ENCODE measurements at places on chromosomes 3 and 15.

- no peak for DNase-seq
Measured at GRCh38 chr15:74252291-74252690, 16.2 kb downstream of the CCDC33 start.

DNA sequence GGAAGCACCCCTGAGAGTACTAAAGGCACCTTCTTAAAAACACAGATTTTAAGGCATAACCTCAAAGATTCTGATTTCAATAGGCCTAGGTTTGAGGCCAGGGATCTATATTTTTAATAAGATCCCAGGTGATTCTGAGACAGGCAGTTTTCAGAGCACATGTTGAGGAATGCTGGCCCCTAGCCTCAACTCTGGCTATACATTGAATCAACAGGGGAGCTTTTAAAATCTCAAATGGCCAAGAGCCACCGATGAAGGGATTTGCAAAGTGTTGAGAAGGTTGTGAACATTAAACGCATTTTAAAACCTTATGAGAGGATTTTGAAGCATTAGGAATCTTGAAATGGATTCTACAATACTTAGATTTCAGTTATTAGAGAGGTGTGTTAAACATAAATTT, 268.8 kb upstream of the ARHGEF26 start:
- DNase-seq, result no peak

GRCh38 chr3:150449169-150449721, 41.1 kb downstream of the TSC22D2 start:
- DNase-seq, result no peak

GRCh38 chr3:36097209-36097608, 283.1 kb upstream of the STAC start:
- DNase-seq, result no peak

GRCh38 chr15:51088585-51088984, 6.1 kb downstream of the TNFAIP8L3 start:
- DNase-seq, result no peak

DNA sequence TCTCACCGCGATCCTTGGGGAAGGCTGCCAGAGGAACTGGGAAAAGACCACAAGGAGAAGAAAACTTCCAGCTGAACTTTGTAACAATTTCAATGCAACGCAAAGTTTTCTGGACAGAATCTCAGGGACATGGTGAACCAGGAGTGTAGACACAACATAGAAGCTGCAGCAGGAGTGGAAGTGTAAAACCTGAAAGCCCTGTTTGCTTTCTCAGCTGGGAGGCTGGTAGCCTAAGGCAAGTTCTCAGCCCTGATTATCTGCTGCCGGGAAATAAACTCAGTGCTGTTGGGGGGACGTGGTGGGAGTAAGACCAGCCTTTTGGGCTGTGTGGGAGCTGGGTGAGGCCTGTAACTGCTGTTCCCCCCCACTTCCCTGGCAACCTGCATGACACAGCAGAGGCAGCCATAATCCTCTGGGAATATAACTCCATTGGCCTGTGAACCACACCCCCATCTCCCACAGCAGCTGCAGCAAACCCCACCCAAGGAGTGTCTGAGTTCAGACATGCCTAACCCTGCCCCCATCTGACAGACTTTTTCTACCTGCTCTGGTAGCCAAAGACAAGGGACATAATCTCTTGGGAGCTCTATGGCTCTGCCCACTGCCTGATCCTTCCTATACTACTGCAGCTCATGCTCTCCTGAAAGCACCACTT, 106.7 kb downstream of the ZNF621 start:
- DNase-seq, result no peak

- DNase-seq, result no peak
Measured at GRCh38 chr3:189966843-189967242, 153.9 kb downstream of the P3H2 start.

GRCh38 chr15:53869806-53870073, 108.5 kb upstream of the UNC13C start:
- no peak for DNase-seq

- DNase-seq, result no peak
Measured at GRCh38 chr15:28110481-28110881, 11.4 kb upstream of the OCA2 start.

DNA sequence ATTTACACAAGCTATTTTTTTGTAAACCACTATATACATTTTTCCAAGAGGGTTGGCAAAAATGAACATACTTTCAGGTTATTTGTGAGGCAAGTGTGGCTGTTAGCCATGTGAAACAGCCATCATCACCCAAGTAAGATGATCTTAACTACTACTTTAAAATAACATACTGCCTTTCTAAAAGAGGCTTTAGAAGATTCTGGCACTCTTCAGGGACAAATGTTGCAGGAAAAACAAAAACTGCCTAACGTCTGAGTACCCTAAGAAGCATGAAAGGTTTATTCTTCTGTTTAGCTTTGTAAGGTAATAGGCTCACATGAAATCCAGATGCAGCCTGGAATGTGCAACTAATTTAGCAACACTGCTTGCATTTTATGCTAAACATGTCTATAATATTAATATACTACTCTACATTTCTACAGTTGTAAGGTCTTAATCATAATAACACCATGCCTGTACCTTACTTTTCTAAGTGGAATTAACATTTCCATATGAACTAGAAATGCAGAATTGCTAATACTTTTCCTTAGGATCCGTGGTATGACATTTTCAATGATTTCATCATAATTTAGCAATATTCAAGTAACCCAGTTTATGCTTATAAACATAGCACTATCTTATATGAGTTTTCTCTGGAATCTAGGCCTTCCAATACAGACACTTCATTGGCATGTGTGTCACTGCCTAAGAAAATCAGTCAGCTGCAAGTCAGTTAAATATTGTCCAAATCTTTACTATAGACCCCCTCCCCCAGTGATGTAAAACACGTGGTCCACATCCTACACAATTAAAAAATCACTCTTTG, 4.5 kb upstream of the LSAMP start:
- DNase-seq, result no peak

DNA sequence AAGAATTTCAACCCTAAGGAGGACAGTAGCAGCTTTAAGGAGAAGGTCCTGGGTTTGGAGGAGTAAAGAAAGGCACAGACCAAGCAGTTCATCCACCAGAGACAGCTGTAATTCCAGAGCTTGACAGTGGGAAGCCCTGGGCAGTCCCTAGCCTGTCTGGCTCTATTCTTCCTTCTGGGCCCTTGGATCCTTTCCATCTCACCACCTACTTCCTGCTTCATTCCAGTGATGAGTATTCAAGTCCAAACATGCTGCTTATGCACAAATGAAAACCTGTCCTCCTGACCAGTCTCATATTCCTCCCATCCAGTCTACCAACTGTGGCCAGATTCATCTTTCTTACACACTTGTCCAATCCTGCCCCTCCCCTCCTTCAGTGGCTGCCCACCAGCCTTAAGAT, 171.4 kb downstream of the CNTN3 start:
- DNase-seq, result no peak

- DNase-seq, result no peak
Measured at GRCh38 chr3:13474021-13474420, 6.1 kb upstream of the HDAC11 start.

DNA sequence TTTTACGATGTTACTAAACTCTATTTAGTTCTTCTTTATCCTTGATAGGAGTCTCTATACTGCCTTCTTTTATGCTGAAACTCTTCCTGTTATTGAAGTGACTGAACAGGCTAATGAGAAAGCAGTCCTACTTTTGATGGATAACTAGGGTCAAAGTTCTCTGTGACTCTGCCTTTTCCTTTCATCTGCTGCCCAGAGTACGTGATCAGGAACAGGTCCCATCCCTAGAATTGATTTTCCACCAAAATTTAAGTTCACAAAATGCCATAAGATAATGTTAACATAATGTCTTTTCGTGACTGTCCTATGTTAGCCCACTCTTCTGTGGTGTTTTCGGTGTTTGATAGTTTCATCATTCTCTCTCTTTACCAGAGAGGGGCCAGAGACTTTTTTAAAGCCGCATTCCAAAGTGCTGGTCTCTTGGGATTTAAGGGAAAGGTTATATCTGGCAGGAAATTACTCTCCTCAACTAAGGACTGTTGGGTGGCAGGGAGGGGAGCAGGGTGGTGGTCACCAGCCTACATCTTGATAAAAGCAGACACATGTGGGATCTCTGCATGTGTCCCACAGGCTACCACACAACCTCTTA, 50.3 kb upstream of the PLXND1 start:
- DNase-seq, result no peak

GRCh38 chr3:135929670-135930069, 35.9 kb upstream of the PPP2R3A start:
- DNase-seq, result no peak

DNA sequence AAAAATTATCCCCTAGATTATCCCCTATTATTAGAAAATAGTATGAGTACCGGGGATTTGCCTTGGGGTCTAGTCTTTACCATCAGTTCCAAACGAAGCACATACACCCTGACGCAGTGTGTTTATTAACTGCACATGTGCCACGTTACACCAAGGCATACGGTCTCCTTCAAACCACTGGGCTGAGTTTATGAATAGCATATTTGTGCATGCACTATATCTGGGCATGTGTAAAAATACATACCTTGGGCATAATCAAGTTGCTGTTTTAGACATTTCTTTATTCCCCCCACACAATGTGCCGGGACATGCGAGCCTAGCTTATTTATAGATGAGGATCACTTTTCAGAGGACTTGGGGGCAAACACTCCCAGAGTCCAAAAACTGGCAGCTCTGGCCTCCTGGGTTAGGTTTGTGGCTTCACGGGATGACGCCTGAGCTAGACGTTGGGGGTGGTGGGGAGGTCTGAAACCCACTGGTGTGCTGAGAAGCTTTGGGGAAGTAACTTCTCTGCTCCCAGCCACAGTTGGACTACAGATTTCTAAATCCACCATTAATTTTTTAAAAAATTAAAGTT, 16.2 kb downstream of the IGDCC4 start:
- DNase-seq, result no peak

DNA sequence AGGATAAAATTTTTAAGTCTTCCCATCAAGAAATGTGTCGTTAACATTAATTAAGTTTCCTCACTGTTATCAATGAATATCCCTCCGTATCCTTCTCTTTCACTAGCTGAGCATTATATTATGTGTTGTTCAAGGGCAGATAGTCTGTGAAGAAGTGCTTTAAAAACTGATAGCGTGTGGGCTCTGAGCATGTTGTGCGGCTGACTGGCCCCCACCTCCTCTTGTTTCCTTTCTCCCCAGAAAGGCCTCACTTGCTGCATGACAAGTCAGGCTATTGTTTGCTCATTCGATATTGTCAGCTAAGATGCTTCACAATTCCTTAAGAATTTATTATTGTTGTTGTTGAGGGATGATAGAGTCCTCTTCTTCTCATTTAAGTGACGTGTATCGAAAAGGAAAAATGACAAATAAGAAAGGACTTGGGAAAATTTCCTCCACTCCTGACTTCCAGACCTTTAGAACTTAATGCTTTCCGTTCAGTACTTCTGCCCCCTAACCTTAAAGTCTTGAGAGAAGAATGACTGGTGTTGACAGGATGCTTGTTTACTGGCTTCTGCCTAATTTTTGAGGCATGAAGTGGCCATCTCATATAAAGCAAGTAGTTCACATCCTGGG, 298.3 kb downstream of the LPP start:
- no peak for DNase-seq

DNA sequence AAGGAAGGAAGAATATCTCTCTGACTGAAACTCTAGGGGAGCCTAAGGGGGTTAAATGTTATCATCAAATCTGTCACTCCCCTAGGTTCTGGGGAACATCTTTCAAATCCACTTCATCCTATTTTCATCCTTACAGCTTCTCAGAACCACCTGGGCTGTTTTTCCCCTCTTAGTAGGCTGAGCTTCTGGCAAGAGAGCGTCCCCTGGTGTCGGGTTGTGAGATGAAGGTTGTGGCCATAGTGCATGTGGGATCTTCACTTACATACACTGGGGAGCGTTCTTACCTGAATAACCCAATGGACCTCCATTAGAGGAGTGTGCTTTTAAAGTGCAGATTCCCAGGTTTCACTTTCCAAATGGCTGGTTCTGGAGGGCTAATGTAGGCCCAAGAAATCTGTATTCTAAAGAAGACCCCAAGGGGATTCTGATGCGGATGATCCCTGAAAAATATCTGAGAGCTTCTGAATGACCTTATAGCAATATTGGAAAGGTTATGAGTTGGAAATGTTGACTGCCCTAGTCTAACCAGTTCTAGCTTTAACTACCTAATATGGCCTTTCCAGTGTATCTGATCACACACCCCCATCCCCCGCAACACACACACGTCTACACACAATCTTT, 663.7 kb downstream of the AGBL1 start:
- peak; percentile 61 for DNase-seq

- no peak for DNase-seq
Measured at GRCh38 chr3:150116196-150116595, 145.5 kb upstream of the PFN2 start.

DNA sequence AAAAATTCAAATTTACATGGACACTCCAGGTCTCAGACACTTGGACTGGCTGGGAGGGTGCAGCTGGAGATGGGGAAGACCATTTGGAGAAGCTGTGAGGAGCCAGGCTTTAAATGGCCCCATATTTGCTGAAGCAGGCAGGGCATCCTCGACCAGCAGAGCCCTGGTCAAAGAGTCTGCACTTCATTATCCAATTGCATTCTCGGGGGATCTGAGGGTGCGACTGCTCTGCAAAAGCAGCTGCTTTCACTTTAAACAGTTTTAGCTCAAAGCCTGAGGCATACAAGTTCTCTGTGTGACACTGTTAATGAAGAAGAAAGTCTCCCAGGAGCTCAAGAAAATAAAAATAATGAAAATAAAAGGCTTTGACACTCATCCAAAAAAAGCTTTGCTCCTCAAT, 98.0 kb upstream of the SLC25A36 start:
- DNase-seq, result no peak

GRCh38 chr3:39013921-39014509, 37.7 kb downstream of the SCN11A start:
- DNase-seq, result no peak

DNA sequence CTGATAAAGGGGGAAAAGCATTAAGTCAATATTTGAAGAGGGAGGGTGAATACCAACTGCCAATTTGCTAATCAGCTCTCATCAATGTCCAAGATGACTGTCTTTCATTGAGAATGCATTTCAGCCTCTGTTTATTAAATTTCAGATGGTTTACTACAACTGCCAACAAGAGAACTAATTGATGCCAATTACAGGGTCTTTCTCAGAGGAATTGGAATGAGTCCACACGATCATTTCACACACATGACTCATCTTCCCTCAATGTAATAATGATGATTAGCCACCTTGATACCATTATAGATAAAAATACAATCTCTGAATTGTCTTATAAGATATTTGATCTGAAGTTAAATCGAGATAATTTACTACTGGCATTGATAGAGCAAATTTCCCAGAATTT, 1274.4 kb downstream of the ROBO2 start:
- no peak for DNase-seq

GRCh38 chr15:50764461-50765194, 878 bp downstream of the SPPL2A start:
- DNase-seq, result peak; percentile 10

- no peak for DNase-seq
Measured at GRCh38 chr3:124142389-124142970, 150.6 kb upstream of the ROPN1 start.

DNA sequence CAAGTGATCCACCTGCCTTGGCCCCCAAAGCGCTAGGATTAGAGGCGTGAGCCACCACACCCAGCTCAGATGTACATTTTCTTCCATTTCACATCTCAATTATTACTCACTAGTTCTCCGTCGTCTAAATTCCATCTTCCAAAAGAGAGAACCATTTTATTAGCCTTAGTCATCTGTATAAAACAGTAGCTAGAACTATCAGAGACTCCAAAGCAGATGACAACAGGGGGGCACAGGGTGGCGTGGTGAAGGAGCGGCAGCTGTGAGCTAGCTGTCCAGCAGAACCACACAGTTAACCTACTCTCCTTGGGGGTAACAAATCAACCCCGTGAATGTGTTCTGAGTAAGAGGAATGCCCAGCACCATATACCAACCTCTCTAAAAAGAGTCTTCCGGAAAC, 7.1 kb downstream of the SLC25A20 start:
- DNase-seq, result no peak

- no peak for DNase-seq
Measured at GRCh38 chr15:85704066-85704465, 90.7 kb downstream of the KLHL25 start.
